ENCODE measurements at places on chromosomes 4 and X.

DNA sequence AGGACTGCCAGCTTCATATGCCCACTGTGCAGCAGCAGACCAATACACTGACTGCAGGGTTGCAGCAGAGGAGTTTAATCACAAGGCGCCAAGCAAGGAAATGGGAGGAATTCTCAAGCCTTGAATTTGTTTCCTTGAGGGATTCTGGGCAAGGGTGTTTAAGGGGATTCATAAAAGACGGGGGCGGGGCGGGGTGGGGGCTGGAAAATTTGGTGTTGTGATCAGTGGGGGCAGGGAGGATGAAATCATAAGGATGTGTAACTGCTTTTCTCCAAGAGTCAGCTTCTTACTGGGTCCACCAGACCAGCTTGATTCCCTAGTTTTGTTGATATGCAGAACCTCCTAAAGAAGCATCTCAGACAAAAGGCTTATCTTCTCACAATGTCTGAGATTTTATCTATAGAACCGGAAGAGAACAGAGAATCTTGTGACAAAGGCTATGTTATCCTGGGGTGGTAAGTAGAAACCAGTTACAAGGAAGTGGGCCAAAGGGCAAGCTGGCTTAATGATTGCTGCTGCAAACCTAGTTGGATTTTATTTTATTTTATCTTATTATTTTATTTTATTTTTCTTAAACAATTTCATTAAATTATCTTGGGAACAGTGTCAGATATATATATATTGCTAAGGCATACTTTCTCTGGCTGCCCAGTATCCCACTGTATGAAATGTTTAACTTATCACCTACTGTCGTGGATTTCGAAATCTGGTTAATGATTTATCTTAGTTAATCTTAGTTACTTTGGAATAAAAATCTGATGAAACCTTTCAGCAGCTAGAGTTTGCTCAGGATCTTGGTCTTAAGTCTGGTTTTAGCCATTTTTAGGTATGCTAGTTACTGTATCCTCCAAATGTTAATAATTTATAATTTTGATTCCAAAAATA, 276.4 kb downstream of the RPA4 start:
- no peak for DNase-seq

DNA sequence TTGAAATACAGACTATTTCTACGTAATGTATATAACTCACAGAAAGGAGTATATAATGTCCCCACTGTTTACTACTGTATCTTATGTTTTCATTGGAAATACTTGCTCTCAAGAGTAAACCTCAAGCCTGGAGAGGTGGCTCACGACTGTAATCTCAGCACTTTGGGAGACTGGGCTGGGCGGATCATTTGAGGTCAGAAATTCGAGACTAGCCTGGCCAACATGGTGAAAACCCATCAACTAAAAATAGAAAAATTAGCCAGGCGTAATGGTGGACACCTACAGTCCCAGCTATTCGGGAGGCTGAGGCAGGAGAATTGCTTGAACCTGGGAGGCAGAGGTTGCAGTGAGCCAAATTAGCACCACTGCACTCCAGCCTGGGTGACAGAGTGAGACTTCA, 92.8 kb downstream of the COL25A1 start:
- DNase-seq: no peak

DNA sequence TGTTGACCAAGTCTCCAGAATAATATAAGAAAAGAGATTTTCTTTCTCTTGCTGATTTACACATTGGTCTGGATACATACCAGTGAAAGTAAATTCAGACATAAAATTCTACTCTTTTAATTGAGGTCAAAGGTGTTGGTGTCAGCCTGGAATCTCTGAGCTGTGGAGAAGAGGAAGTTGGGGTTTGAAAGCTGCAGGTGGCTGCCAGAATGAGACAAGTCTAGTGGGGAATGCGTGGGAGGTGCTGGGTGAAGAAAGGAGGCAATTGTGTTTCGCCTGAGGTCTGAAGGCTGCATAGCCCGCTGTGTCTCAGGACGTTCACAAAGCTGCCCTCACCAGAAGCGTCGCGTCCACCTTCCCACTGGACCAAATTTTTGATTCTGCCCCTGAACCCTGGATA, 31.2 kb downstream of the PHEX start:
- no peak for DNase-seq

GRCh38 chr4:123653236-123653635, 256.6 kb downstream of the SPRY1 start:
- no peak for DNase-seq

Data from lung microvascular endothelial cell (primary cell).